NCI-H774 (cell line): ENCODE measurements at places on chromosomes 12 and 14.
A peak's percentile ranks its signal among the peaks of the same experiment; 100 is the strongest.

- no peak for DNase-seq
These were observed 61.7 kb upstream of the RFLNA start for GRCh38 chr12:124233041-124233796.

DNA sequence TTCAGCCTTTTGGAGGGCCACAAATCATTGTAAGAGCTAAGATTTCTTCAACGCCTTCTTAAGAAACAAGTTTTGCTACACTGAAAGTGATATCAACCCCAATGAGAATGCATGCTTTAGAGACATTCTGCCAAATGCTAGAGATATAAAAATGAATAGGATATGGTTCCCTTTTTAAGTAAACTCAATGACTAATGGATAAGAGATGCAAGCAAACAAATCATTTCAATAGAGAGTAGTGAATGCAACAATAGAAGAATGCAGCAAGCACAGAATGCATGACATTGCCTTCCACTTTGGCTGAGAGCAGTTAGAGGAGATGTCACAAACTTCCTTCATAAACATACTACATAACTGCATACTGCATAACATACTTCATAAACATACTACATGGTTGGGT, 116.4 kb downstream of the PDZRN4 start:
- peak; percentile 11 for DNase-seq

DNA sequence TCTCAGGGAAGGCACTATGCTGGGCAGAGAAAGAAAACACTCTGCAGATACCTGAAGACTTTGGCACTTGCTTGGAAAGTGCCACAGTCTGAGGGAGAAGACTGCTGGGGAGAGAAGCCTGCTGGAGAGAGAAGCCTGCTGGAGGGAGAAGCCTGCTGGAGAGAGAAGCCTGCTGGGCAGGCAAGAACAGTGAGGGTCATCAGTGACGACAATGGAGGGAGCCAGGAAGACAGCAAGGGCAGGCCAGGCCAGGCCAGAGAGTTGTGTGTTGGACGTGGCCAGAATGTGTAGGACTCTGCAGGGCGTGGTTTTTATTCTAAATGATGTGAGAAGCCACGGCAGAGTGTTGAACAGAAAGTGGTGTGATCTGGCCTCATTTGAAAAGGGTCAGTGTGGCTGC, 185.3 kb upstream of the ABCD2 start:
- DNase-seq: no peak

GRCh38 chr14:43336351-43336750, 1170.7 kb downstream of the FSCB start:
- no peak for DNase-seq

DNA sequence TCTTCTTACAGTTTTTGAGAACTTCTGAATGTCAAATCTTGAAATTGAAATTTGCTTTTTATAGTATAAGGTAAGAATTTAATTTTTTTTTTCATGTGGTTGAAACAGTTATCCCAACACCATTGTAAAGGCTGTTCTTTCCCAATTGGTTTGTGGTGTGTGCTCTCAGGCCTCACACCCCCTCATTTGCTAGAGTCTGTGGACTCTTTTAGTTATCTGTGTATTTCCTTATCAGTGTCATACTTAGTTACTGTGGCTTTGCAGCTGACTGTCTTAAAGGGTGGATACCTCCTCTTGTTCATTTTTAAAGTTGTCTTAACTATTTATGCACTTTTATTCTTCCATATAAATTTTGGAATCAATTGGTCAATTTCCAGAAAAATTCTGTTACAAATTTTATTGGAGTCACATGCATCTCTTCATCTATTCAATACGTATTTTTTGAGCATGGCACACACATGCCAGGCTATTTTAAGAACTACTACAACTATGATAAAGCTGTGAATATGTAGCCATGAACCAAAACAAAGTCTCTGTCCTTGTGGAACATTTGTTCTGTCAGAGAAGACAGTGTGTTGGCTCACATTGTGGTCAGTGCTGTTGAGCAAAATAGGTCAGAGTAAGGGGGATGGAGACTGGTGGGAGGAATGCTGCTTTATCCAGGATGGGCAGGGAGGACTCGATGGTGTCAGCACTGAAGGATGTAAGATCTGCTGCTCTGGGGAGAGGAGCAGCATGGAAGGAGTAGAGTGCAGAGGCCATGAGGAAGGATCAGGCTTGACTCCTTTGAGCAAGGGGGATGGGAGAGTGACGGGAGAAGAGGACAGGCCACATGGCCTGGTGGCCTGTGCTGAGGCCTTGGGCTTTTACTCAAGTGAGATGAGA, 24.1 kb downstream of the FGF23 start:
- DNase-seq: no peak

DNA sequence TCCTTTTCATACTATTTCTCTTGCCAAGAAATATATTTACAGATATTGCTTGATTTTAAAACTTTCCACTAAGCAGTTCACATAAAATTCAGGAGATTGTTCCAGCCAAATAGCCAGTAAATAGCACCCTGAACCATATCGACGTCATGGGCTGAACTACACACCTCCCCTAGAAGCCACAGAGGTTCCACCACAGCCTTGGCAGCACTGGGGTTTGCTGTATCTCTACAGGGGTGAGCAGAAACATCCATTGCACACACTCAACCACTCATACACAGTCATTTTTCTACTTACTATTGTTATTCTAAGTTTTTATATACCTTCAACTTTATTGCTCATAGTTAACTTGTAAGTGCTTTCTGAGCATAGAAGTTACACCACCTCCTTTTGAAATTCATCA, 8.1 kb upstream of the EIF2S3B start:
- DNase-seq: no peak

- DNase-seq: no peak
These were observed 21.3 kb downstream of the CLEC2A start for GRCh38 chr12:9910716-9911421.

DNA sequence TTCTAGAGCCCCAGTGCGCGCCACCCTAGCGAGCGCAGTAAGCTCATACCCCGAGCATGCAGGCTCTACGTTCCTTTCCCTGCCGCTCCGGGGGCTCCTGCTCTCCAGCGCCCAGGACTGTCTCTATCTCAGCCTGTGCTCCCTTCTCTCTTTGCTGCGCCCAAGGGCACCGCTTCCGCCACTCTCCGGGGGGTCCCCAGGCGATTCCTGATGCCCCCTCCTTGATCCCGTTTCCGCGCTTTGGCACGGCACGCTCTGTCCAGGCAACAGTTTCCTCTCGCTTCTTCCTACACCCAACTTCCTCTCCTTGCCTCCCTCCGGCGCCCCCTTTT, 791 bp downstream of the TMEM233 start:
- no peak for DNase-seq

DNA sequence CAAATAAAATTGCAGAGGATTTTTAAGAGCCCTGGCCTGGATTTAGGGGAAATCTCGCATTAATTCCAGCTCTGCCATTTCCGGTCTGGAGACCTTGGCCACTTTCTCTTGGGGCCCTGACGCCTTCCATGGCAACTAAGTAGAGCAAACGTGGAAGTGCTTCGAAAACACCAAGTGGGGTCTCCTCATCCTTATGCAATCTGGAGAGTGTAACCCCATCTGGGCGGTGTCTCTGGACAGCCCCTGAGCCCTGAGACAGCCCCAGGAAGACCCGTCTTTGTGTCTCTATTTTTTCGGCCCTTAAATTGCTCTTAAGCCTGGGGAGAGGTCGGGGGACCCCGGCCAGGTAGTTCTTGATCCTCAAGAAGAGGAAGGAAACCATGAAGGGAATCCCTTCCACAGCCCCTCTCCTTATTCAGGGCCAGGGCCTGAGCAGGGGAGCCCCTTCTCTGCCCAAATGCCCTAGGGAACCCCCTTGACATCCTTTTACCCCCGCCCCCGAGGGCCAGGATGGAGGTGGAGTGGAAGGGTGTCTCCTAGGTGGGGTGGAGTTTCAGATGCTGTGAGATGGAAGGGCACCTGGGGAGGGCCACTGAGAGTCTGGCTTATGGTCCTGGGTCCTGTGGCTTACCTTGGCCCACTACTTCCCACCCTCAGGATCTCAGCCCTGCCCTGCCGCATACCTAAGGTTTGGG, 17.6 kb upstream of the NR4A1 start:
- DNase-seq: no peak

DNA sequence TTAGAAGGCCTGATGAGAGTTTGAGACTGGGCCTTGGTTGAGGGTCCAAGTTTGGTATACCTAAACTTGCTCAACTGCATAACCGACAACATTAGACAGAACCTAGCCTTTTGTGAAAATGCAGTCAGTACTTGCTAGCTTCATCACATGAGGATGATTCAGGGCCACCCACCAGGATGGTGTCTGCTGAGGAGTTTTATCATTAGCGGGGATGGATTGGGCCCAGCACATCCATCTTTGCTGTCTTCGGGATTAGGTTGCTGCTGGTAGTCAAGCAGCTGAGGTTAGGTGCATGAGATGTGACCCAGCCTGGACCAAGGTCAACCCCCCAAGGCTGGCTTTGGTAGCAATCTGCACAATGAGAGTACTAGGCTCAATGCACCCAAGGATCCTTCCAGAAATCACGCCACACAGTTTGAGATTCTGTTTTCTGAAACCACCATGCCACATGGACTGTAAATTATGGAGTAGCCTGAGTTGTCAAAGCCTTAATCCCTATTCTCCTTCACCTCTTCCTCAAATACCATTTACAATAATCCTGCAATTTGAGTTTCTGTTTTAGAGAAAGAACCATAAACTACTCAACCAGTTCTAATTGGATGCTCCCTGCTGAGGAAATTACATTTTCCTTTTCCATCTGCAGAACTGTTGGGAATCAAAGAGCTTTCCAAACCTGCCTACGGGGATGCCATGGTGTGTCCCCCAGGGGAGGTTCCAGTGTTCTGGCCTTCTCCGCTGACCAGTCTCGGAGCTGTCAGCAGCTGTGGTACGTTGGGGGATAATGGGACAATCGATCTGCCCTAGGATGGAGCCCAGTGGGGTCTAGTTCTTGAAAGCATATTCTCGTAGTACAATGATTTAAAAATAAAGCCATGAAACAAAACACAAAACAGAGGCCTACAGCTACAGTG, 61.7 kb downstream of the DGLUCY start:
- no peak for DNase-seq

GRCh38 chr14:103725739-103726395, 10.3 kb downstream of the ZFYVE21 start:
- no peak for DNase-seq

DNA sequence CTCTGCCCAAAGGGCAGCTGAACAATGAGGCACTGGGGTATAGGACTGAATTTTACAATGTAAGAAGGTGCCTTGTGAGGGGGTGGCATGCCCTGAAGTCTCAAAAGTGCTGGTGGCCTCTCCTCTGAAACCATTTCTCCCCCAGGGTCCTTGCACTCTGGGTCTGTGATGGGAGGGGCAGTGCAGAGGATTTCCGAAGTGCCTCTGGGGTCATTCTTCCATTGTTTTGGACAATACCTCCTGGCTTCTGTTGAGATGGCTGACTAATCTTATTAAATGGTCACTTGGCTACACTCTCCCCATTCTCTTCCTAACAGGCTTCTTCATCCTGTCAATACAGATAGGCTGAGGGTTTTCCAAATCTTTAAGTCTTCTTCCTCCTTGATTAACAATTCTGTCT, 59.3 kb downstream of the UNC79 start:
- no peak for DNase-seq

GRCh38 chr12:103858953-103859601, 18.0 kb upstream of the NT5DC3 start:
- DNase-seq: no peak

- no peak for DNase-seq
These were observed 27.4 kb upstream of the METAP2 start for GRCh38 chr12:95446506-95446900.

DNA sequence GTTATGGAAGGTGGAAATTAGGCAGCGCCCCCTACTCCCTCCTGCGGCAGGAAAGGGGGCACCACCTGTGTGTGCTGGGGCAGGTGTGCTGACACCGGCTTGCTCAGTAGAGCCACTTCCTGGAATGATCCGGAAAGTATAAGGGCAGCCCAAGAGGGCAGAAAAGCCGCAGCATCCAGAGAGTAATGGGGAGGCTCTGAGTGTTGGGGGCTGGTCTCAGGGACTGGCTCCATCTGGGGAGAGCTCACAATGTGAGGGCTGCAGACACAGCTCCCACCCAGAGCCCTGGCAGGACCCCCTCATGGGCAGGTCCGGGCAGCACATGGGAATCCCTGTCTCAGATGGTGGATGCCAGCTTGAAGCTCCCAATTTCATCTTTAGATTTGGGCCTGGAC, 187.6 kb upstream of the C14orf180 start:
- DNase-seq: no peak

DNA sequence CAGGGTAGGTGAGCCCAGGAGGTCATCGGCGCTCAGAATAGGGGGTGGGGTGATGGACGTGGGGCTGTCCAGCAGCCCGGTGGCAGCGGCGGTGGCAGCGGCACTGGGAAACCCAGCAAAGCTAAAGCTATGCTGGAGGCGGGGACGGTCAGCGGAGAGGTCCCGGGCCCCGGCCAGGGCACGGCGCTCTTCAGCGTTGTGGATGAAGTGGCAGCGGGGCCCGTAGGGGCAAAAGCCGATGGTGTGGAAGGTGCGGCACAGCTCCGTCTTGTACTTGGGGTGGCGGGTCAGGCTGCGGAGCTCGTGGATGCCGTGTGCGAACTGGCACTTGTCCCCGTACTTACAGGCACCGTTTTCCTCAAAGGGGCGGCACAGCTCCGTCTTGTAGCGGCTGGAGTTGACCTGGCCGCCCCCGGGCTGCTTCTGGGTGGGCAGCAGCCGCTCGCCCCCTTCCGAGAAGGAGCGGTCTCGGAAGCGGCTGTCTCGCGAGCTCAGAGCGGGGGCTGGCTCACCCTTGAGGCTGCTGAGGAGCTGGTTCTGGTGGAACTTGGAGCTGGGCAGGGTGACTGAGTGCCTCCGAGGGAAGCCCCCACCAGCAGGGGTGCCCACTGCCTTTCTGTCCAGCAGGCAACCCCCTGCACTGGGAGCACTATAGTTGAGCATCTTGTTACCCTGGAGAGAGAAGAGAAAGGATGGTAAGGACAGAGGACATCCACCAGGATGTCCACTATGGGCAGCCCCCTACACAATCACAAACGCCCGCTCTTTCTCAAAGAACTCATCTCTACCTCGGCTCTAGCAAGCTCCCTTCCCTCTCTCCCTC, 2.8 kb downstream of the ZFP36L1 start:
- DNase-seq: no peak

DNA sequence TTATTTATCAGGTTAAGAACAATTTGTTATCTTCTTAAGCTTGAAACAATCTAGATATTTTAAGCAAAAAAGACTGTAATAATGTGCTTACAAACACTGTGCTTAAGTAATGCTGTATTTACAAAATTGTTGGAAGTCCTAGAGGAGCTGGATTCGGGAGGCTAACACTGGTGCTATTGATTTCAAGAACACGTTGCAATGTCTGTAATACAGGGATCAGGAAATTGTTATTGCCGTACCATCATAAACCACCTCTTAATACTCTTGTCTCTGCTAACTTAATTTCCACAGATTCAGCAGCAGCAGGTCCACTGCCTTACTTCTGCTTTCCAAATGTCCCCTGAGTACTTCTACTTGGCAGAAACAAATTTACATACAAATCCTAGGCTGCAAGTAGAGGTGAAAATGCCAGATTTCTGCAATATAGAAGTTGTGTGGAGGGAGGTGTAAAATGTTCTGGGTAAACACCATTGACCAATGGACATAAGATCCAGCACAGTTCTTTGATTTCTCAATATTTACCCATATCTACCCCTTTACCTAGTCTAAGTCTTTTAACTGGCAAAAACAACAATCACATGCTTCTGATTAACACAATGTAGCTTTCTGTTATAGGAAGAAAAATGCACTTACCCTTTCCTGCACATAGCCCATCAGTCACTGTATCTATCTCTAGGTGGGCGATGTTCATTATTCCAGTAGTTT, 663.4 kb downstream of the TMTC2 start:
- no peak for DNase-seq
